Uterus (tissue), 4 donors: ENCODE measurements at places on chromosomes 11 and 22.

DNA sequence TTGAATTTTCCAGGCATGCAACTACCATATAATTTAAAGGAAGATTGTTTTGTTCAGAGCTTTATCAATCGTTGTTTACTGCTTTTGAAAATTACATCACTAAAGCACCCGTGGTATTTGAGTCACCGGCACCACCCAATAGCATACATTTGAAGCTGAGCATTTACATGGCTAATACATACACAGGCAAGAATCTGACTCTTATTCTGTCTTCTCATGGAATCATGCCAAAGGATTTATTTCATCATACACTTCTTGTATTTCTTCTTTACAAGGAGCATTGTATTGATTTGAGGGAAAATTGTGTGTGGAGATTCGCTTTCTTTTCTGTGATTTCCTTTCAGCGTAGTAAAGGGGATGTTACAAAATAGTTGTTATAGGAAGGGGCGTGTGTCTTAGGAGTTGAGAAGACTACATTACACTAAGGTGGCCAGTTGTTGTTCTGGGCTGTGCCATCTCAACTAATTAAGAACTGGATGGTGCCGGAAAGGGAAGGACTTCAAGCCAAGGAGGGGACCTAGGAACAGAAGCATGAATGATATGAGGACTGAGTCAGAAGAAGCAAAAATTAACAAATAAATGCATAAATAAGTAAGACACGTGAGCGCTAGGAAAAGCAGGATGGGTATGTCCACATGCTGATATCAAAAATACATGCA lies 12.9 kb upstream of the CD3E start:
- no peak for DNase-seq

GRCh38 chr11:107018902-107019493 lies 722 bp upstream of the GUCY1A2 start:
- peak; percentile 67 for DNase-seq

GRCh38 chr11:17598700-17599459 lies 51.8 kb downstream of the OTOG start:
- DNase-seq: peak; percentile 59

DNA sequence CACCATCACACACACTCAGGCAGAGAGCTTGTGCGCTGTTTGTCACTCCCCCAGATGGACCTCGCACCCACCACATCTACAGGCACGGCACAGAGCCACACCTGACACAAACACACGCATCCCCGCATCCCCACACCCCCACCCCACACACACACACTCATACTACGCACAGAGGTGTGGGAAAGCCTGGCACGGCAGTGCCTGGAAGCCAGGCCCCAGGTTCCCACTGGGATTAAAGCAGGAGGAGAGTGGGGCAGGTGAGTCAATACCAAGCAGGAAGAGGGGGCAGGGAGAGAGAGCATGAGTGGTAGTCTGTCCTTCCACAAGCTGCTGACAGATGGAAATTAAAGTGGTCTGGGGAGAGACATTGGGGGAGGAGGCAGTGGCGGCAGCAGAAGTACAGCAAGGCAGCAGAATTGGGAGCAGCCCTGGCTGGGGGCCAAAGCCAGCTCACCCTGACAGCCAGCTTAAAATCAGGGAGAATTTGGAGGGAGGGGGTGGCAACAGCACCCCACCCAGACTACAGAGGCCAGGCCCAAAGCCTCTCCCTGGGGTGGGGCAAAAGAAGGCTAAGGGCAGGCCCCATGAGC lies 20.7 kb downstream of the TNKS1BP1 start:
- DNase-seq: no peak

DNA sequence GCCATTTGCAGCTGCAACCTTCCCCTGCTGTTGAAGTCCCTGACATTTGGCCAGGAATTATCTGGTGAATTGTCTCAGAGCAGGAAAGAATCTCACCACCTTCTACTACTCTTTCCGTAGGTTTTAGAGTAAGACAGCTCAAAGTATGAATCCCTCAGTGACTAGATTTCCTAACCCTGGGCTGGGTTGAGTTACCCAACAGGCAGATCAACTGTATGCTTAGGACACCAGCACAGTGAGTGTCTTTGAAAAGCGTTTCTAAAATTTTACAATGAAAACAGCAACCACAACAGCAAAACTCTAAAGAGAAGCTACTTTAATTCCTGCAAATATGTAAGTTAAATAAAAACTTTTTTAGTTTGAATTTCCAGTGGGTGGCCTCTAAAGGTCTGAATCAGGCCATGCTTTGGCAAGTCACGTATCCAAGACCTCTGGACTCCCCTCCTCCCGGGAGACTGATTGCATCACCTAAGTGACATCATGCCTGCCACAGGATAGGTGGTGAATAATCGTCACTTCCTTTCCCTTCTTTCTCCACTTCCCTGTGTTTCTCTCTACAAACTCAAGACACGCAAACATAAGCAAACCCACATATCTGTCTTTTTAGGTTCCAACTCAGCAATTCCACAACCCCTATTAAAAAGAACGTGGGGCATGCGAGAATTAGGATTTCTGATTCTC lies 7.8 kb downstream of the OR8B12 start:
- DNase-seq: no peak

- DNase-seq: no peak
Observed at GRCh38 chr22:49320714-49321476, 506.8 kb downstream of the BRD1 start.

- no peak for DNase-seq
Observed at GRCh38 chr11:77346906-77347603, 45.6 kb upstream of the GDPD4 start.

DNA sequence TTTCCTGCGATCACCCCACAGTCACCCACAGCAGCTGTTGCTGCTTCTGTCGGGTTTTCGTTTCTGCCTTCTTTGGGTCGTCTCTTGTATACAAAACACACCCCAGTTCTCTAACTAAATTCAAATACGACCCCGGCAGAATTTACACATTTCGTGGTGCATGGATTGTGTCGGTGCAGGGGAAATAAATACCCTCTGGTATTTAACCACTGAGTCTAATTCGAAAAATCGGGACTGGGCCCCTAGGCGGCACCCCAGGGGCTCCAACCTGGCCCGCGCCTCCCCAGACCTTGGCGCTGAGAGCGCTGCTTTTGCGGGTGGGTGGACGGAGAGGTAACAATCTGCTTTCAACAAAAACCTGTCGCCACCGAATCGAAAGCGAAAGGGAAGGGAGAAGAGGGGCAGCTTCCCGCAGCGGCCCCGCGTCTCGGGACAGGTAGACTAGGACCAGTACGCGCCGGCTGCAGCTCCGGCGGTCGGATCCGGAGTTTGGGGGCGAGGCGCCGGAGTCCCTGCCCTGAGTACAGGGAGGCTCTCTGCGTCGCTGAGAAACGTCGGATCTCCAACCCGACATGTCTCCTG lies 4.4 kb downstream of the ALX4 start:
- DNase-seq: no peak

DNA sequence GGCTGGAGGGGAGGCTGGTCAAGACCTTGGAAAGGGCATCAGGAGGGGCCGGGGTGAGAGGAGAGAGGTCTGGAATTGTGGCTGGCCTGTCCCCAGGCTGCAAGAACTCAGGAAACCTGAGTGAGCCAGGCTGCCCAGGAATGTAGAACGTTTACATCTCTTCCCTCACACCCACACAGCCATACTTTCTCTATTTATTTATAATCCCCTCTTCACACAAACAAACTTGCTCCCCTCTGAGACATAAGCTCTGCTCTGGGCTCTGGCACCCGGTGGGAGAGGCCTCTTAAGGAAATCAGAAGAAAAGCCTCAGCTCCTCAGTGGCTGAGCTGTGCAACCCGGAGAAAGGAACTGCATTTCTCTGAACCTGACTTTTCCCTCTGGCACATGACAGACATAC lies 5.5 kb downstream of the CHRDL2 start:
- no peak for DNase-seq

GRCh38 chr11:65782816-65783228 lies 2.0 kb upstream of the AP5B1 start:
- DNase-seq: no peak

- DNase-seq: peak; percentile 90
Observed at GRCh38 chr11:130068986-130069658, 572 bp upstream of the APLP2 start.

- DNase-seq: peak; percentile 41
Observed at GRCh38 chr11:44750551-44751465, 24.0 kb downstream of the TSPAN18 start.

- DNase-seq: peak; percentile 89
Observed at GRCh38 chr11:11148104-11148509, 204.9 kb downstream of the CSNK2A3 start.

GRCh38 chr11:119643212-119643875 lies 85.7 kb downstream of the NECTIN1 start:
- DNase-seq: no peak

GRCh38 chr22:47450876-47451475 lies 688.5 kb downstream of the TBC1D22A start:
- DNase-seq: no peak

- no peak for DNase-seq
Observed at GRCh38 chr11:36333897-36334296, 37.8 kb downstream of the PRR5L start.

GRCh38 chr11:47355283-47356128 lies 3.0 kb upstream of the MYBPC3 start:
- DNase-seq: peak; percentile 93

DNA sequence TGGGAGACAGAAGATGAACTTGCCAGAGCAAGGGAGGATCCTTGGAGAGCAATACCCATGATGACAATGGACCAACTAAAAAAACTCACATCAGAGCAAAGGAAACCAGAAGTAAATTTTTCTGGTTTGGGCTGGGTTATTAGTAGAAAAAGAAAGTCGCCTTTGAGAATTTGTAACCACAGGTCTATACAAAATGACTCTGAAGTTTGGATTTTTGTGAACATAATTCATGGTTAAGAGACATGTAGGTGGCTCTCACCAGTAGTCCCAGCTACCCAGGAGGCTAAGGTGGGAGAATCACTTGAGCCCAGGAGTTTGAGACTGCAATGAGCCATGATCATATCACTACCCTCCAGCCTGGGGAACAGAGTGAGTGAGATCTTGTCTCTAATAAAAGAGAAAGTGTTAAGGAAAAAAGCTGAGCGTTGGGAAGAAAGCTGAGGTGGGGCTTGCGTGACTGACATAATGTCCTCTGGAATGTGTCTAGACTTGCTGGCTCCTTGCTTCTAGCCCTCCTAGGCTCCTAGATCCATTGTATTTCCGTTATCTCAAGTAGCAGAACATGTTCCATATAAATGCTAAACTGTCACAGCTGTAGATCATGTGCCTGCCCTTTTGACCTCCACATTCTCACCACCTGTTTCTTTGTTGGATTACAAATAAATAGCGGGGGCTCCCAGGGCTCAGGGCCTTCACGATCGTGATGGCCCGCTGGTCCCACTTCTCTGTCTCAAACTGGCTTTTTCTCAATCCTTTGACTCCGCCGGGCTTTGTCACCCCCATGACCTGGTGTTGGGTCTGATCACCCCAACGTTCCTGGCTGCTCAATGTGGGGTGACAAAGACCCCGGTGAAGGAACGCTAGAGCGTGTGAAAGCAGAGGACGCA lies 56.2 kb upstream of the SC5D start:
- DNase-seq: no peak

DNA sequence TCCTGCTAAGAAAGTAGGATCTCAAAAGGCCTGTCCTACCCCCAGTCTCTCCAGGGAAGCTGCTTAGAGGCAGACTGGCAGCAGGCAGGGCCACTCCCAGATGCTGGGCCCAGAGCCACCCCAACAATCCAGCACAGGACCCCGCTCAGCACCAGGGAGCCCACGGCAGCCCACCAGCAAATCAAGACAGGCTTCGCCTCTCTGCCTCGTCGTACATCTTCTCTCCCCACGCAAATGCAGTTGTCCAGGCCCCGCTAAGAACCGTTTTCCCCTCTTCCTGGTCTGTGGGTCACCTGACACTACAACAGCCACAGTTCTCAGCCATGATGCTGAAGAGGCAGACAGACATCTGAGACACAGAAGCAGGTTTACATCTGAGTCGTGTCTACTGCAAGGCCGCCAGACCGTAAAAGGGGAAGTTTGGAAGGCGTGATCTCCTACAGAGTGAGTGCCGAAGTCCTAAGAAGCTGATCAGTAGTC lies 51.1 kb downstream of the IGSF9B start:
- DNase-seq: no peak

DNA sequence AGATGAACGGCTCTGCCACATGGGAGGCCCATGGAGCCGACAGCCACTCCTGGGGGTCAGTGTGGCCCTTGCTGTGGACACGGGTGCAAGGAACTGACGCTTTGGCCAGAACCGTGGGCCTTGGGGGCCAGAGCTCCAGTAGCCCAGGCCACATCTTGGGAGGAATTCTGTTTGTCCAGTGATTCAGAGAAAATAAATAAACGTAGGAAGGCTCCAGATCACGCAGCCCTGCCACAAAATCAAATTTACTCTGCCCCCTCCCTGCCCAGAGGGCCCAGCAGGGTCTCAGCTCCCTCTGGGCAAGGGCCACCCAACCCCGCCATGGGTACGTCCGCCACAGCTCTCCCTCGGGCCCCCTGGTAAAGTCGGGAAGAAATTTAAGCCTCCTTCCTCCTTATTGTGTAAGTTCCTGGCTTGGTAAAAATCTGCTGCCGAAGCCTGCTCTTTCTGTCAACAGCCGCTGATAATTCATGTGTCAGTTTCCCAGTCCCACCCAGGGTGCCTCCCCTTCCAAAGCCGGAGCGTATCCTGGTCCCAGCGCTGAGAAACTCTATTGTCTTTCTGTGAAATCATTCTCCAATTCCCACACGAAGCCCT lies 6.9 kb upstream of the MUC5AC start:
- DNase-seq: no peak

- DNase-seq: no peak
Observed at GRCh38 chr11:96332126-96332771, 10.7 kb downstream of the MAML2 start.

- DNase-seq: no peak
Observed at GRCh38 chr22:23695571-23696325, 4.9 kb downstream of the RGL4 start.

DNA sequence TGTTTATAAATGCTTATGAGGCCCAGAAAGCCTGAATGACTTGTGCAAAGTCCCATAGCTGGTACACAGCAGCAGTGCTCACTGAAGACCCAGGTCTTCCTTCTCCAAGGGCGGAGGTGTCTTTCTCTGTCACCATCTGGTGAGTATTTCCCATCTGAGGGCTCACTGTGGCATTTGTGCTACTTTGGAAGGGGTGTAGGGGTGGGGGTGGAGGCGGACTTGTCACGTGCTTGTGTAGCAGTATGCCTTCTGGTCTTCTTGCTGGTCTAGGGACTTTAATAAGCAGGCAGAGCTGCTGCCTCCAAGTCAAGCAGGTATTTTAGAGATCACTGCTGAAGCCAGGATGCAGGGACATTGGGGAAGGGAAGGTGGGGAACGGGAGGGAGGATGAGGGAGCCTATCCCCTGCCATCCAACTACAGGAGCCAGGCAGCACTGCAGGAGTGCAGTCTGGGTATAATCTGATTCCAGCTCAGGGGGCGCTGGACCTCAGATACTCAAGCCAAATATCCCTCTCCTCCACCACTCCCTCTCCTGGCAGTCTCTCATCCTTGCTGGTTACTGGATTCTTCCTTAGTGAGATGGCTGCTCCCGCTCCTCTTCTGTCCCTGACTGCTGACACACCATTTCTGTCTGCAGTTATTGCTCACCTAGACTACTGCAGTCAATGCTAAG lies 3.4 kb downstream of the ABCC8 start:
- DNase-seq: no peak

GRCh38 chr11:114773541-114774338 lies 95.4 kb downstream of the NXPE2 start:
- no peak for DNase-seq

- peak; percentile 53 for DNase-seq
Observed at GRCh38 chr11:94623120-94623735, 56.1 kb downstream of the PIWIL4 start.
